Stimulated activated CD4-positive, alpha-beta T cell treated with anti-CD3 and anti-CD28 coated beads, Interleukin-15, amount 100 ng/mL, for 1 hour (primary cell): ENCODE measurements at places on chromosomes 12 and 14.

DNA sequence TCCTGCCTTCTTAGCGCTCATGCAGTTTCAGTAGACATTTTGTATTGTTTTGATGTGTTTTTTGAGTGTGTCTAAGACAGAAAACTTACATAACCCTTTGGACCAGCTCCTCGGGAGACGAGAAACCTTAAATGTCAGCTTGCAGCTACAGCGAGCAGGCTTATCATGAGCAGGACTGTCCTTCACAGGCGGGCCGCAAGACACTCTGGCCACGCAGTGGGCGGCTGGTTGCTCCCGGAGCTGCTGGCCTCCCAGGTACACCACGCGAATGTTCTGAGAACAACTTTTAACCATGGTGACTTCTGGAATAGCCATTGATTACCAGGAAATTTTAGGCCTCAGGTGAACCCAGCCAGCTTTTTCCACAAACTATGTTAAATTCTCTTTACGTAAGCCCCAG, 164.1 kb upstream of the DIO3 start:
- DNase-seq = no peak

- DNase-seq = no peak
Observed at GRCh38 chr12:58988643-58989344, 68.5 kb upstream of the LRIG3 start.

- no peak for DNase-seq
Observed at GRCh38 chr12:72236071-72236705, 36.0 kb upstream of the TRHDE start.

GRCh38 chr12:87439990-87440827, 589.0 kb downstream of the C12orf50 start:
- no peak for DNase-seq

- no peak for DNase-seq
Observed at GRCh38 chr14:25150401-25150800, 100.5 kb upstream of the STXBP6 start.

DNA sequence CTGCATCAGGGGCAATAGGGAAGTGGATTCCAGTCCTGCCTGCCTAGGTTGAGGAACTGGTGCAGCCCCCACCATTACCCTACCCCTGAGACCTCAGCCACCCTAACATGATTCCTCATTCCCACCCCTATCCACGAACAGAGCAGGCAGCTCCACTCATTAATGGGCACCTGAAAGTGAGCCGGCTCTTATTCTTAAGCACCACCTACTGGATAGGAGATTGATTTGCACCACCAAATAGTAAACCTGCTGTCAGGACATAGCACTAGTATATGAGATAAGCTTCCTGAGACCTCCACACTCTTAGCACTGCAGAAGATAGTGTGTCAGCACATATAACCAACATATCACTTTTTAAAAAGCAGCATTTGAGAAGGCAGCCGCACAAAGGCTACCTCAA, 573.2 kb downstream of the SOX5 start:
- no peak for DNase-seq

GRCh38 chr14:73713803-73714655, at the start of gene PNMA1:
Gene PNMA1, minus strand, starts transcription at chr14:73714384. Its CDS starts 745 bp downstream, at chr14:73713639.
- peak; percentile 77 for DNase-seq

DNA sequence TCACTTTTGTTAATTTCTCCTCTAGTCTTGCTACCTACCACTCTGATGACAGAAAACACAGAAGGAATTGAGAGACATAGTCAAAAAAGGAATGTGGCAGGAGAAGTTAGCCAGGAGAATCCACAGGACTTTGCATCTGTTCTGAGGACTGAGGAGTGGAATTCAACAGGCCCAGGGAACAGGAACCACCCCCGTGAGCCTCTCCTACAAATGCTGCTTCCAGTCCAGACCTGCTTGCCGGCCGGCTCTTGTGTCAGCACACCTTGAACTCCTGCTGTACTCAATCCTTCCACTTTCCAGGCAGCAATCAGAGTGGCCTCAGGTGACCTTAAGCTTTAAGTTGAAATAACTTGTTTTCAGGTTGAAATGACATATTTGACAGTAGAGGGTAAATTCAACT, 903.1 kb downstream of the BCL11B start:
- DNase-seq = no peak

- DNase-seq = no peak
Observed at GRCh38 chr14:83416476-83416875, 1882.8 kb upstream of the SEL1L start.

- DNase-seq = no peak
Observed at GRCh38 chr12:113043240-113043639, 13.3 kb upstream of the DTX1 start.

- DNase-seq = no peak
Observed at GRCh38 chr12:2016862-2017545, 12.7 kb upstream of the DCP1B start.

DNA sequence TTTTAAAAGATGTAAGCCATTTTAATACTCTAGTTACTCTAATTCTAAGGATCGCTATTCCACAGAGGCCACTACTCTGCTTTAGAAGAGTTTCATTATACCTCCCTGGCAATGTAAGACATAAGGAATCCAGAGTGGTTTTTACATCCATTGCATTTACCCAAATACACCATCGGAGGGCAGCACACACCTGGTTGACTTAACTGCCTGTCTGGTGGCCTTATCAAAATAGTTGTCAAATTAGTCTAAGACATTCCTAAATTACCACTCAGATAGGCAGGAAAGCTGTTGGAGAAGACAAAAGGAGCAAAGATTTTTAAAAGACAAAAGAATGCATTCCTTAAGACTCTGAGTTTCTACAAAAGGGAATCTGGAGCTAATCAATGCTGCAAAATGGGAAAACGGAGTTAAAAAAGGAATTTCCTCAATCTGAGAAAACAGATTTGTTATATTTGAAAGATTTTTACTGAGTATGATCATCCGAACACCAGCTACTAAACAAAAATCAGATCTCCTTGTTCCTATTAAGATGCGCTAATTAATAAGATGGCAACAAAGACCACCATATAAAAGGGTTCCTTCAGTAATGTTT, 33.8 kb upstream of the FGD4 start:
- no peak for DNase-seq

DNA sequence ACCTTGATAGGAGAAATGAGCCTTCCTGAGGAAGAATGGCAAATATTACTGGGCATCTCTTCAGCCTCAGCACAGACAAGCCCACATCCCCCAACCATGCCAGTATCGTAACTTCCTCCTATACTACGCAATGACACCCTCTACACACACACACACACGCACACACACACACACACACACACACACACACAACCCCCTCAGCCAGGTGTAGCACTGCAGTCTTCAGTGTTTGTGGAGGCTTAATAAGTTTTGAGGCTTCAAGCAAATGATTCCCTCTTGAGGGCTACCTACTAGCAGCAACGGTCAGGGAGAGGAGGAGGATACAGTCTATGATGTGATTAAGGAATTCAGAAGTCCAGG, 1.6 kb downstream of the DGKA start:
- peak; percentile 38 for DNase-seq

- no peak for DNase-seq
Observed at GRCh38 chr12:79673354-79673753, 17.4 kb downstream of the PAWR start.

DNA sequence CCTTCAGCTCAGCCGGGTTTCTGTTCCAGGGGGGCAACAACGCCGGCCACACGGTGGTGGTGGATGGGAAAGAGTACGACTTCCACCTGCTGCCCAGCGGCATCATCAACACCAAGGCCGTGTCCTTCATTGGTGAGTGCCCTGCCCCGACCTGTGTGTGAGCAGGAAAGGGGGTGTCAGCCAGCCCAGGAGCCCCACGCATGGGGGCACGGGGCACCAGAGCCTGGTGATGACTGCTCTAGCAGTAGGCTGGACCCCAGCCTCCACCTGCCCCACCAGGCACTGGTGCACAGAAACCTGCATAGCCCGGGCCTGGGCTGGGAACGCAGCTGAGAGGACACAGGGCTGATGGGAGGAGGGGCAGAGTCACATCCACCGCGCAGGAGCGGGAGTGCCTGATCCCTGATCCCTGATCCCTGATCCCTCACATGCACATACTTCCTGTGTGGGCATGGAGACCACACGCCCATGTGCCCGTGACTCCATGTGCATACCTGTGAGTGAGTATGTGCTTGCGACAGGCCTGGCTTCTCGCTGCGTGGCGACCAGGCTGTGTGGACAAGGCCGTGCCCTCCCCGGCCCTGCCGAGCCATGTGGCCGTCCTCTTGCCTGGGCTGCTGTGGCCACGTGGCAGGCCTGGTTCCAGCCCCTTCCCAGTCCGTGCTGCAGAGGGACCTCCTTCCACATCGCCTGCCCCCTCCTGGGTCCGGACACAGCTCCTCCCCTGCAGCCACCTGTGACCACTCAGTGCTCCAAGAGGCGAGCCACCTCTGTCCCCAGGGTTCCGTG, 11.2 kb downstream of the ADSS1 start:
- DNase-seq = no peak

DNA sequence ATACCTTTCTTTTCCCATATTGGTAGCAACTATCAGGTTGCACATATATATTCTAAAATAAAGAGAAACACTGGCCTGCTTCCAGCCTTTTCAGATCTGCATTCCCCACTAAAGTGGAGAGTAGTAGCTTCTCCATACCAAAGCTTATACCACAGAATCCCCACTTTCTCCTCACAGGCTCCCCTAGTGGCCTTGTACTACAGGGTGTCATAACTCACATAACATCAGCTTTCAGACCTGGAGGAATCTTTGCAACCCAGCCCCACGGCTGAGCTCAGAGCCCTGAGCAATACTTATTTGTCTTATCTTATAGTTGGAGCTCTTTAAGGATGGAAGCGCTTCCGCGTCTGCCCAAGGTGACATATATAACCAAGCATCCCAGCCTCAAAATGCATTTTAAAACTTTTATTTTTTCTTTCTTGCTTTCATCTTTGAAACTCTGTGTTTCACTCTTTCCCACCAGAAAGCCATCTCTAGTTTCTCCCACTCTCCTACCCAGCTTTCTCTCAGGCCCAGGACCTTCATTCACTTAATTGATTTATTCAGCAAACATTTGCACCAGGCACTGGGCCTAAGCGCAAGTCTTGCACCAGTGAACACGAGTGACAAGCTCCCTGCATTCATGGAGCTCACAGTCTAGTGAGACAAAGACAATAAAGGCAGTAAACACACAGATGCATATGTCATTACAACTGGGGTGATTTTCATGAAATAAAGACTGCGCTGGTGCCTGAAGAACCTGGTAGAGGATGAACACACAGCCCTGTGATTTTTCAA, 254.7 kb downstream of the IPO8 start:
- no peak for DNase-seq

DNA sequence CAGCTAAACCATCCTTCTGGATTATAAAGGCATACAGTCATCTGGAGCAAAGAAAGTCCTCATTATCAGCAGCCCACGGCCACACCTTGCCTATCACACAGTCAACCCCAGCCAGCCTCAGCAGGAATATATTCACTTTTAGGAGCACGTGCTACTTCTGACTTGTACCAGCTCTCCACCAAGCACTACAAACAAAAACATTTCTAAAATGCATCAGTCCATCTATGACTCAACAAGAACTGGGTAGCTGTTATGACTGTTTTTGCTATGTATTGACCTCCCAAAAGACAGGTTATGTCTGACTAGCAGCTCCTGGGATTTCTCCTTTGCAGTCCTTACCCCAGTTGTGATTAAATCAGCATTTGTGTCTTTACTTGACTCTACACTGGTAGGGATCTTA, 31.2 kb downstream of the NUAK1 start:
- no peak for DNase-seq

DNA sequence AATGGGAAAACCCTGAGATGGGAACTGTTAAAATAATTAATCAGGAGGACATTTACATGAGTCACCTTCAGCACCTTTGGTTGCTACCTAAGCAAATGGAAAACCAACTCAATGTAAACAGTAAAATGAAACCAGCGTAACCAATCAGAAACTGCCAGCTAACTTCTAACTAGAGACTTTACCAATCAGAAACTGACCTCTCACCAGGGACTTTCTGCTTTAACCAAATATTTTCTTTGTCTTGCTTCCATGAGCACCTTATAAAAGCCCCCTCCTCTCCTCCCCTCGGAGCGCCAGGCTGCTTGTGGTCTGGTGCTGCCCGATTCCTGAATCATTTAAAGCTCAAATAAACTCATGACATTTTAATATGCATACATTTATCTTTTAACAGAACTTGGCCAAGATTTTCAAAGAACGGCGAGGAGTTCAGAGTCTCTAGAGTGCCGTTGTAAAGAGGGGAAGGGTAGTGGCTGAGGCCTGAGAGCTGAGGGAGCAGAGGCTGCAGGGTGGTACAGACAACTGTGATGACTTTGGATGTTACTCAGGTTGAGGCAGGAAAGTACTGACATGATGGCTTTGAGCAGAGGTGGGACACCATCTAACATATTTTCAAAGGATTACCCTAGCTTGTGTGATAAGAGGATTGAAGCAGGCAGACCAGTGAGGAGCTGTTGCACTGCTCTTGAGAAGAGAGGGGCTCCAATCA, 183.6 kb downstream of the CRADD start:
- DNase-seq = no peak

- DNase-seq = no peak
Observed at GRCh38 chr12:132543298-132544079, 53.5 kb downstream of the FBRSL1 start.

GRCh38 chr12:66047411-66048021, 83.0 kb downstream of the LLPH start:
- DNase-seq = no peak

DNA sequence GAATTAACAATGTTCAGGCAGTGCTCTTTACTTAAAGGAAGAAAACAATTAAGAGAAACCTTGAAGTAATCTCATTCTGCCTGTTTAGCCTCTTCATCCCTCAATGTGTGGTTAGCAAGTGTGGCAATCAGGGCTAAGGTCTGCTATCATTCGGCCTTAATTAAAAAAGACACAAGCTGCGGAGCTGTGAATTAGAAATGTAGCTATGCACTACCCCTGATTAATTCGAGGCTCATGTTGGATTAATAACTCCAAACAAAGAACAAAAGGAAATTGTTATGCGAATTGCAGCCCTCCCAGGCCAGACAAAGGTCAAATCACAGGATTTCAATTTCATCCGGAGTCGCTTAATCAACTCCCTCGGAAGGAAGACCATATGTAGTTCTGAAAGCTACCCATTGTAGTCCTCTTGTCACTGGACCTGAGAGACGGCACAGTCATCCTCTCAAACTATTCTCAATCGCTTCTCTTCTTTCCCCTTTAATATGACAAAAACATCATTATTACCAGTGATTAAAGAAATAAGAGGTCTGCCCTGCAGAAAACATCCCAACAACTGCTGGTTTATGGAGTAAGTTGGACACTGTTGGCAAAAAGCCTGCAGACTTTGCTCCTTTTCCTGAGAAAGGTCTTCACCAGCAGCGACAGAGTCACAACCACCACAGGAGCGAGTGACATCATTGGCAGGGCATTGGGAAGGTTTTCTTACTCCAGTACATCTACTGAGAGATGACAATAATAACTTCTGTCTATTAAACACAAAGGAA, 71.1 kb upstream of the SOX5 start:
- no peak for DNase-seq
